ENCODE measurements at places on chromosomes 16 and 17.

- DNase-seq = no peak
These were observed 39.8 kb upstream of the RASD1 start for GRCh38 chr17:17535957-17536356.

DNA sequence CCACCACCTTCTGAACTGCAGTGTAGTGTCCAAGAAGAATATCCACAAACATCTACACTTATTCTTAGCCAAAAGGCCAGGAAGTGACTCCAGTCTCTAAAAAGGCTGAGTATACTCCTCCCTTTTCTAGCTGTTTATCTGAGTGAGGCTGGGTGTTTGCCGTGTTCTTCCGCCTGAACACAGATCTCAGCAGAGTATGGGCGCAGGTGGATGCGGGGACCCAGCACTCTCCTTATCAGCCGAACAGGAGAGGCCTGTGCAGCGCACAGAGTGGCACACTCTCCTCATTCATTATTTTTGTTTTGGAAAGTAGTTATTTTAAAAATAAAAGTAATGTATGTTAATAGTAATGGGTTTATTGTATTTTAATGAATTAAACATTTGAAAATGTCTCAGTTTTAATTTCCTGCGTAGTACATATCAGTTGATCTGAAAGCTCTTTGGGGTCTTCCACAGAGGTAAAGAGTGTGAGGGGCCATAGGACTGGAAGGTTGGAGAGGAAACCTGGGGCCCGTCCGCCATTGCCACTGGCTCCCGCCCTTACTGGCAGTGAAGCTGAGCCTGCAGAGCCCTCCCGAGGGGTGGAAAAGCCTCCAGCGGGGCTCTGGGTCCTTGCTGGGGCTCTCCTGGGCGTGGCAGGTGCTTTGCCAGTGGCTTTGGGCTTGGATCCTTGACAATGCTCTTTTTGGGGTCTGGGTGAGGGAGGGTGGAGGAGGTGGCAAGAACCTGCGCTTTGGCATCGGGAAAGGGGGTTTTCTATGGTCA lies 53.8 kb downstream of the PDPK1 start:
- DNase-seq = no peak

DNA sequence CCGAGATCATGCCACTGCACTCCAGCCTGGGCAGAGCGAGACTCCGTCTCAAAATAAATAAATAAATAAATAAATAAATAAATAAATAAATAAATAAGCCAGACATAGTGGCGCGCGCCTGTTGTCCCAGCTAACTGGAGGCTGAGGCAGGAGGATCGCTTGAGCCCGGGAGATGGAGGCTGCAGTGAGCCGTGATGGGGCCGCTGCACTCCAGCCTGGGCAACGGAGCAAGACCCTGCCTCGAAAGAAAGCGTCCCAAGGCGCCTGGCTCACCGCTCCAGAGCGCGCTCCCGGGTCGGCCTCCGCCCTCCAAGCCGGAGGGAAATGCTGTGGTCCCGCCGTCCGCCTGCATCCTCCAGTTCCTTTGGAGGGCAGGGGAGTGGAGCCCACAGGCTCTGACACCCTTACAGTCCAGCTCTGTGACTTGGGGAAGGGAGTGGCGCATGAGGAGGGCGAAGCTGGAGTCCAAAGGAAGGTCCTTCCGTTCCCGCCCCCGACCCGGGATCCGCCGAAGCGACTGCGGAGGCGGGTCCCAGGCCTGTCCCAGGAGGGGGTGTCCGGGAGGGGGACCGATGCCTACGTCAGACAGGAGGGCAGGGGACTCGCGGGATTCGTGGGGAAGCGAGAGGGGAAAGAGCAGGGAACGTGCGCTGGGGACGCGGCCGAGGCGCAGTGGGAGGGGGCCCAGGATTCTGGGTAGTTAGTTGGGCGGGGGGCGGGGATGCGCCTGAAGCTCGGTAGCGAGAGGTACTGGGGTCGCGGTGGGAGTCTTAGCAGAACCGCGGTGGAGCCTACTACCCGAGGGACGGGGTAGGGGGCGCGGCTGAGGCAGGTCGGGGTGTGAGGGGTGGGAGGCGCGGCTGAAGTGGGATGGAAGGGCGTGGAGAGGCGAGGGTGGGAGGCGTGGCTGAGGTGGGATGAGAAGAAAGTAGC lies 8.4 kb upstream of the TRPV2 start:
- DNase-seq = no peak

- no peak for DNase-seq
These were observed 54.3 kb upstream of the NLRP1 start for GRCh38 chr17:5638596-5638995.

DNA sequence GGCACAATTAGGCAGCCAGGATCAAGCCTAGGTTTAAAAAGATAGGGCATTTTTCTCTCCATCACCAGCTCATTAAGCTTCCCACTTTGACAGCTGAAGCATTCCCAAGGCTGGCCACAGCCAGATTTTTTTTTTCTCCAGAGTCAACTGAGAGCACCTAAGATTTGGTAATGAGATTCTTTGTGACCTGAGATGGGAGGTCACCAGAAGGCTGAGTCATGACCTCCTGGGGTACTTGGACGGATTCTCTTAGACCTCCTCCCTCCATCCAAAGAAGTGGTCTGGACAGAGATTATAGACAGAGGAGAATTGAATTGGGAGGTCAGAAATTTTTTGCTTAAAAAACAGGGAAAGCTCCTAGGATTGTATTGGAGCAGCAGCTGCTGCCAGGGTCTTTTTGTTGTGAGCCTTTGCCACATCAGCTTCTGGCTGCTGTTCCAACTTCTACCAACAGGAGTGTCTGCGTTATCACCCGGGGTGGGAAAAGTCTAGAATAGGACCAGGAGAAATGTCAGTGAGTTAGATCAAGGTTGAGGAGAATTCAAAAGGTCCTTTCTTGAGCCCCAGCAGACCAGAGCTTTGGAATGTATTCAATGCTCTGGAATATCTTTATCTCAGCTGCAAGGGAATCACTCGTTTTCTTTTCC lies 221.2 kb upstream of the N4BP1 start:
- no peak for DNase-seq
